ENCODE measurements at places on chromosomes 2 and 18.

- DNase-seq: no peak
Observed at GRCh38 chr18:10421859-10422258, 32.6 kb upstream of the APCDD1 start.

DNA sequence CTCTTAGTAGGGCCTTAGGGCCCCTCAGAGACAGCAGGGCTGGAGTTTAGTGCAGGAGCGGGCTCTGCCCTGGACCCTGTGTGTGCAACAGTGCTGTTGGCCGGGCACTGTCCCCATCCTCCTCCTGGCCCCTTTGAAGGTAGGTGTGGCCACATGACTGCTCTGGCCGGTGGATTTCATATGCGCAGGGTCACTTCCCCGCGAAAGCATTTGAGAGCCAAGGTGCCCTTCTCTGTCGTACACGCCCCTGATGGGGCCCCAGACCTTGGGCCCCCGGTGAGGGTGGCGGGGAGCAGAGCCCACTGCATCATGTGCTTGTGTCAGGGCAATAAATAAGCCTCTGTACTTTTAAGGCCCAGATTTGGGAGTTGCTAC is 15.5 kb downstream of the TMEM177 start:
- no peak for DNase-seq

DNA sequence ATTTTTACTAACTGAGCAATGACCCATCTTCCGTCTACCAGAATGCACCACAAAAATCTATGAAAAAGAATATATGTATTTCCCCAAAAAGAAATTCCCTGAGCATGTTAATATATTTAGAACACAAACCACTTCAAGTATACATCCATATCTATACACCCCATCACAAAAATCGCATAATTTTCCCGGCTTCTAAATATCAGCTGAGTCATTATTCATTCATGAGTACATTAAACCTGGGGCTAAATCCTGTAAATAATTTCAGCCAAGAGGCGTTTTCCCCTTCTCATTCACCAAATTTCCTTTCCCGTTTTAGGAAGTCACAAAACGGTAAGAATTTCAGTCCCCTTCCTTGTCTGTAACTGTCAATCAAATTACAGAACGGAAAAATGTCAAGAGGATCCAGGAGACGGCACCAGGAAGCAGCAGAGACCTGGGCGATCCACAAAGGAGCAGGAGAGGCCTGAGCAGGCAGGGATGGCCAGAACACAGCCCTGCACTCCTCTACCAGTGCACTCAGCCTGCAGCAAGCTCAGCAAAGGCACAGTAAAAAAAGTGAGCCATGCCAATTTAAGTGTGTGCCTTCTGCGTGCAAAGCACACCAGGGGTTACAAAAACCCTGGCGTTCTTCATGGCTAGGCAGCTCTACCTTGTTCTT is 300.7 kb downstream of the TCF4 start:
- no peak for DNase-seq

DNA sequence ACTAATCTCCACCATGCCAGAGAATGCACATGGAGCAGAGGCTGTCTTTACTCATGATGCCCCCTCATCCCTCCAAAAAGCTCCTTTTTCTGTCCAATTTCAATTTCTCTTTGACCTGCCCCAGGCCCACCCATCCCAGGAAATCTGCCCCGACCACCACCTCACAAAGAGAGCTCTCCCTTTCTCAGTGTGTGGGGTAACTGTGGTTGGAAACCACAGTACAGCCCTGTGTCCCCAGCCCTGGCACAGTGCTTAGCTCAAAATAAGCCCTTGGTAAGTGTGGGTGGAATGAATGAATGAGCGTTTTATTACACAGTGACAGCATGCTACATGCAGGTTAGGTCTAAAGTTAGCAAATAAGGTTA is 43.7 kb upstream of the CAB39 start:
- DNase-seq: no peak

DNA sequence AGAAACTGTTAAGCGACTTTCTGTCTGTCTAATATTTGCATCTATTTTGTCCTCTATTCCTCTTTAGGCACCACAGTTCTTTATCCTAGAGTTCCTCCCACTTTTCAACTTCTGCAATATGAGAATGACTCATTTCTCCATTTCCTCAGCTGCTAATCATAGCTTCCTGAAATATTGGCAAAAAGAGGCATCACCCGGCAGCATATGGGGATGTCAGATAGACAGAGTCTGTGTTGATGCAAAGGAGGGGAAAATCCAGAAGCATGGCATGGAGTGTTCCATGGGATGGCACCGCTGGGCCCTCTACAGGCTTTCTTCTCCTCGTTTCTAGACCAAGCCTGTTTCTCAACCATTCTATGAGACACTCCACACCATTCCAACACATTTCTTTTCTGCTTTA is 93.4 kb downstream of the DOCK10 start:
- no peak for DNase-seq
